ENCODE measurements at places on chromosomes 1 and 21.

GRCh38 chr1:228871314-228872061, 136.2 kb downstream of the RHOU start:
- no peak for DNase-seq

GRCh38 chr1:182677397-182678098, 6.8 kb downstream of the RGS8 start:
- DNase-seq: no peak

DNA sequence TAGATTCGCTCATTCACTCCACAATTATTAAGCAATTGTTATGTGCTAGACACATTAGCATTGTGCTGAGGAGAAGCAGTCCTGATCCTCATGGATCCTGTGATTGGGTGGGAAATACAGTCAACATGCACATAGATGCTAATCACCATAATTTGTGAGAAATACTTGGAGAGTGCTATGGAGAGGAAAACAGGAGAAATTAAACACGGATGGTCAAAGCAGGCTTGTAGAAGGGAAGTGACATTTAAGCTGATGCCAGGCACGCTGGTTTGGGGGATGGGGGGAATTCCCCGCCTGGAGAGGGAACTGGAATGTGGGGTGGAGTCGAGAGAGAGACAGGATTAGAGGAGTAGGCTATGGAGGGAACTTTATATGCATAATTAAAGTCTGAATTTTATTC, 52.2 kb upstream of the L1TD1 start:
- DNase-seq: no peak

- no peak for DNase-seq
Observed at GRCh38 chr1:56825436-56825835, 6.2 kb upstream of the FYB2 start.

- no peak for DNase-seq
Observed at GRCh38 chr1:35594005-35594760, 21.1 kb downstream of the TFAP2E start.

DNA sequence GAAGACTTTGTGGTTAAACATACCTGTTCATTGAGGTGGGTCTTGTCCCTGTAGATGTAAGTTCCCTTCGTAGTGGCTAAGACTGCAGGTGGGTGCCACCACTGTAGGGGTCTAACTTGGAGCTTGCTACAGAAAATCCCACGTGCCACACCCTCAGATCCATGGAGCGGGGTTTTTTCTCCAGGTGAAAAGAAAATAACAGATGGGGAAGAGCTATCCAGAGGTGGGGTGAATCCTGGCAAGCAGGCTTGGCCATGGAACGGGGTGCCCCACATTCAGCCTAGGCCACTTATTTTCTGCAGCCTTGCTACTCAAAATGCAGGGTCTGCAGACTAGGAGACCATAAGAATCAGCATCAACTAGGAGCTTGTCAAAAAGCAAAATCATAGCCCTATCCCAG, 24.0 kb downstream of the EXOC8 start:
- no peak for DNase-seq
